Stimulated activated CD4-positive, alpha-beta T cell treated with anti-CD3 and anti-CD28 coated beads, Interleukin-15, amount 100 ng/mL, for 1 hour (primary cell): ENCODE measurements at places on chromosomes 1 and 21.

- no peak for DNase-seq
Measured at GRCh38 chr1:34918386-34918976, 11.0 kb downstream of the DLGAP3 start.

- no peak for DNase-seq
Measured at GRCh38 chr1:84060781-84061180, 61.8 kb upstream of the TTLL7 start.

DNA sequence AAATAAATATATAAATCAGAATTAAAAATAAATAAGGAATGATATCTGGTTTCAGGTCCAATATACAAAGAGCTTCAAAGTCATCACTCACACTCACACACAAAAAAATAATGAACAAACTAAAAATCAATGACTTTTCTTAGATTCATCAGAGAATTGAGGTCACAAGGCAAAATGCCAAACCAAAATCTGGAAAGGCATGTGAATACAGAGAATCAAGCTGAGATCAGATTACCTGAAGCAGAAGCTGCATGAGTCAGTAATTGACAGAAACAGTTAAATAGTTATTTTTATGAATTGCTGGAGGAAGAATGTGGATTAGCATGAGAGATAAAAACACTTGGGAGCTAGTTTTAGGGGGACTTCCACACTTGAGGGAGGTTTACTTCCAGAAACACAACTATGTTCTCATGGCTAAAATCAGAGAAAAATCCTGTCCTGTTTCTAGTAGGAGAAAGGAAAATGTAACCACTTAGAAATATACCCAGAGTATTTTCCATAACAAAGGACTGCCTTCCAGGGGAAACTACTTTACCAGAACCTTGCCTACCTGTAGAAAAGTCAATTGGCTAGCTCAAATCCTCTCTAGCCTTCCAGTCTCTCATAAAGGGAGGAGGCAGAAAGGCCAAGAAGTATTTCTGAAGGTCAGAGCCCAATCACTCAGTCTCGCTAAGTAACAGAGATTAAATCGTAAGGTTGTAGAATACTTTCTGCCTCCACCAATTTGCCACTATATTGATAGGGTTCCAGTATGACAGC, 536.6 kb upstream of the NR5A2 start:
- DNase-seq, result no peak

GRCh38 chr21:34881421-34881820, 167.7 kb downstream of the RUNX1 start:
- DNase-seq, result no peak

GRCh38 chr1:218501161-218501560, 156.0 kb downstream of the TGFB2 start:
- no peak for DNase-seq

- DNase-seq, result no peak
Measured at GRCh38 chr21:42027085-42027821, 17.1 kb upstream of the ZBTB21 start.

DNA sequence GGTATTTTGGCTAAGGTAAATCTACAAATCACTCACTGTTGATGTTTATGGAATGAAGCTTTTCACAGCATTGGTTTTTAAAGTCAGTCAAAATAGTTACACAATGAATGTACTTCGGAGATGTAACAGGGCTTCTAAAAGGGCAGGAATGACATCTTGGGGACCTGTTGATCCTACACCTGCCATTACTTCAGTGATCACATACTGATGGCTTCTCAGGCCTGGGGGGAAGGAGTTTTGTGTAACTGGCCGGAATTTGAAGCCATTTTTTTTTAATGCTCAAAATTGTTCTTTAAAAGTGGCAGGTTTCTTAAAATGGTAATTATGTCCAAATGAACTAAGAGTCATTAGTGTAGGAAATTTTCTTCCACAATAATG, 11.2 kb downstream of the RPL5 start:
- no peak for DNase-seq

DNA sequence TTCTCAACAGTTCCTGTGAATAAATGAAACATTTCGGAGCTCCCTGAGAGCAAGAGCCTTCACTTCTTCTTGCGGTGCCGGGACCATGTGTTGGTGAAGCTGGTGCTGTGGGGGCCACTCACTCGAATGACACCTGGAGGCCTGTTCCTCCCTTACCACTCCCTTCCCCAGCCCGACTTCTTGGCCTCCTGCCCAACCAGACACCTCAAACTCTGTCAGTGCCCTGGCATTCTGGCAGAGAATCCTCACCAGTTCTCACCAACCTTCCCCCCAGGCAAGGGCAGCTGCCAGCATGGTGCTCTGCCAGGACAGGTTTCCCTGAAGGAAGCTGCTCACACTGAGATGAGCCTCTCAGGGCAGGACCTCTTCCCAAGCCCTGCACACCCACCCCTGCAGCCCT, 68.3 kb downstream of the MPZL1 start:
- DNase-seq, result no peak

DNA sequence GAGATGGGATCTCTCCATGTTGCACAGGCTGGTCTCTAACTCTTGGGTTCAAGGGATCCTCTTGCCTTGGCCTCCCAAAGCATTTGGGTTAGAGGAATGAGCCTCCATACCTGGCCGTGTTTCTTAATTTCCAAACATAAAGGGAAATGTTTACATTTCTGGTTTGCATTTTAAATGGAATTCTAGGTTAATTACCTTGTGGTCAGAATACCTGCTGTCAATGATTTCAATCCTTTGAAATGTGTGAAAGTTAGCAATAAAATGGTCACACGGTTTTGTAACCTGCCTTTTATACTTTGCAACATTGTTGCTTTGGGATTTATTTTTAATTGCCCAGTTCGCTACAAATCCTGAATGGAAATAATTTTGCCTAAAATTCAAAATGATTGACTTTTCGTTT, 26.3 kb downstream of the AGMAT start:
- DNase-seq, result no peak

DNA sequence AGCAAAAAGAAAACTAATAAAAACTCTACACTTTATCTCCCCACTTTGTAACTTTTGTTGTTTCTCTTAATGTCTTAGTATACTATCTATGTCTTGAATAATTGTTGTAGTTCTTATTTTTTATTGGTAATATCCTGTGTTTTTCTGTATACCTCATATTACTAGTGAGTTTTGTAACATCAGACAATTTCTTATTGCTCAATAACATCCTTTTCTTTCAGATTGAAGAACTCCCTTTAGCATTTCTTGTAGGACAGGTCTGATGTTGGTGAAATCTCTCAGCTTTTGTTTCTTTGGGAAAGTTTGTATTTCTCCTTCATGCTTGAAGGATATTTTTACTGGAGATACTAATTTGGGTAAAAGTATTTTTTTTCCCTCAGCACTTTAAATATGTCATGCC, 79.8 kb upstream of the LRRC8B start:
- no peak for DNase-seq

DNA sequence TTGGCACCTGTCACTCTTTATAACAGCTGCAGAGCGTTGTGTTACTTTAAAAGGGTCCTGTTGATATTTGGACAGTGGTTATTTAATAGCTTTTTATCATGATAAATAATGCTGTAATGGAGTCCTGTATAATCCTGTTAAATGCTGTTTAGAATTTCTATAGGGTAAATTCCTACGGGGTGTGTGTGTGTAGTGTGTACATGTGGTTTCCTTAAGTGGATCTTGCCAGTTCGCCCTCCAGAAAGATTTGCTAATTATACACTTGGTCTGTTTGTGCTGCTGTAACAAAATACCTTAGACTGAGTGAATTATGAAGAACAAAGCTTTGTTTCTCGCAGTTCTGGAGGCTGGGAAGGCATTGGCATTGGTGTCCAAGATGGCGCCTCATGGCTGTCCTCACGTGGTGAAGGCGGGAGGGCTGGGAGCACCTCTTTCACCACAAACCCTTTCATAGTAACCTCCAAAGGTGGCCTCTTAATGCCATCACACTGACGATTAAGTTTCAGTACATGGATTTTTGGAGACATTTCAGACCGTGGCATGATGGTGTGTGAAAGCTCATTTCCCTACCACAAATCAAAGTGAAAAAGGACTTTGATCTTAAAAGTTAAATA, 11.2 kb downstream of the PRMT2 start:
- no peak for DNase-seq

GRCh38 chr1:184878002-184878401, 96.3 kb downstream of the NIBAN1 start:
- no peak for DNase-seq

- DNase-seq, result no peak
Measured at GRCh38 chr1:22247527-22248245, 104.8 kb upstream of the WNT4 start.

DNA sequence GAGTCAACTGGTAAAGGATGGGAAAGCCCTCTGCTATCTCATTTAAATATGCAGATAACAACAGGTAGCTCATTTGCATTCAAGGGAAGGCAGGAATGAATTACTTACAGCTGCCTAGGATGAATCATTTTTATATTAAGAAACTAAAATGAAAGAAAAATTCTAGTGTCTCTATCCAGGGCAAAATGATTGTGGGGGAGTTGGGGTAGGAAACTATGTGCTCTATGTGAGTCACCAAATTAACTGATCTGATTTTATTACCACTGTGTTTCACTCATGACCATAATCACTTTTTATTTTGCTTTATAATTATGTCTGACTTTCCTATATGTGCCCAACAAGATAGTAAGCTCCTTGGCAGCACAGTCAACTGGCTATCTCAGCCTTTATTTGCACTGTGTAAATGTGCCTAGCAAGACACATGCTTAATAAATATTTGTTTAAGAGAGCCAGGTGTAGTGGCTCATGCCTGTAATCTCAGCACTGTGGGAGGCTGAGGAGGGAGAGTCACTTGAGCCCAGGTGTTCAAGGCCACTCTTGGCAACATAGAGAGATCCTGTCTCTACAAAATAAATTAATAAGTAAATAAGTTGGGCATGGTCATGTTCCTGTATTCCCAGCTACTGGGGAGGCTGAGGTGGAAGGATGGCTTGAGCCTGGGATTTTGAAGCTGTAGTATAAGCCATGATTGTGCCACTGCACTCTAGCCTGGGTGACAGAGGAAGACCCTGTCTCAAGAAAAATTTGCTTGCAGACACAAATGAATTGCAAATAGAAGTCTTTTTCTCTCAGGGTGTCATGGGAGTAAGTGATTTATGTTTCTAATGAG, 84.1 kb downstream of the SPAG17 start:
- DNase-seq, result no peak

GRCh38 chr21:25406887-25407579, 200.2 kb downstream of the MRPL39 start:
- DNase-seq, result no peak

DNA sequence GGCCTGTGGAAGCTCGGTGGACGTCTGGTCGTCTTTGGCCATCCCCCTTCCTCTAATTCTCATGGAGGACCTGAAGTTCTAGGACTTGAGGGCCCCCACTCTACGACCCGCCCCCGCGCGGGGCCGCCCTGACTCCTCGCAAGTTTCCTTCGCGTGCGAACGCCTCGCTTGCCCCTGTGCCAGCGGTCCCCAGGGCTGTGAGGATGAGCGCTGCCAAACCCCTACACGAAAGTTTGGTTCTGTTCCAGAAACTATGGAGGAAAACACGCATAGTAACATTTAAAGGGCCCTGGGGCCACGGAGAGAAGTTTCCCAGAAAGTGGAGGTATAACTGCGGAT, 304 bp upstream of the GNG12 start:
- no peak for DNase-seq

DNA sequence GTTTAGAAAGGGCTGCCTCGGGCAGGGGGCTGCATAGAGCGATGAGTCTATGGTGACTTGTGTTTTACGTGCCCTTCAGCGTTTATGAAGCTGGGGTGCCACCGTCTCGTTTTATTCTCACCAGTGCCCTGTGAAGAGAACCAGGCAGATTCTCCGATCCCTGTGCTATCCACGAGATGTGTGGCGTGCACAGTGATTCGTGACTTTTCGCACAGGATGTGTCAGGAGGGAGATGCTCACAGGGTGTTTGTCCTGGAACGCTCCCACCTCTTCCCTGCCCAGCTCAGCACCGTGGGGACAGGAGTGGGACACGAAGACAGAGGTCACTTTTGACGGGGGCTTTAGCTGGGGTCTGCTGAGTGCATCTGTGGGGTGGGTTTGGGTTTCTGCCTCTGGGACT, 54.9 kb upstream of the AJAP1 start:
- DNase-seq, result no peak

DNA sequence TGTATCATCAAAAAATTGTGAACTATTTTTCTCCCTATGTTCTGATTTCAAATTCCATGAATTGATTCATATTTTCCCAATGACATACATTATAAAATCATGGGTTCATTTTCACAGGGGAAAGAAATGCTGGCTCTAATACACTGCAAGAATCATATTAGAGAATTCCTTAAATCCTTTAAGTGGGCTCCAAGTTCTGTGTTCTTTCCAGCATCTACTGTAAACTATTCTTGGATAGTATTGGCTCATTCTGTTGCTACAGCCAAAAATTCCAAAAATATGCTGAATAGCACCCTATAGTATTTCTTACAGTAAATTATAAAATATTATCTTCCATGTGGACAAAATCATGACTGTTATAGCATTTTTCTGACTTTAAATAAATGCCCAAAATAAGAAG, 19.0 kb upstream of the C1orf105 start:
- no peak for DNase-seq

DNA sequence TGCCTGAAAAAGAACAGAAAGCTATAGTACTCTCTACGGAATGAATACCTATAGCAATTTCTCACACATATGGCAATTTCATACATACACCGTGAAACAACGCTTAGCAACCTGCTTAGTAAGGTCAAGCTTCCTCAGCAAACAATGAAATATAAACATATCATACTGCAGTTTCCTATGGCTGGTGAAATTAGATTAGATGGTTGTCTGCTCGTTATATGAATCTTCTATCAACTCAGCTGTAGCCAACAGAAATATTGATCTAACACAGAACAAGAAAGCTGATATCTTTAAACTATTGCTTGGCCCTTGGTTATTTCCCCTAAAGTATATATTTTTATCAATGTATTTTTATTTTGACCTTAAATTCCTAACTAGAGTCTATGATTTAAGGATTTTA, 187.8 kb downstream of the SLC44A5 start:
- no peak for DNase-seq
